Neural progenitor cell (in vitro differentiated cells): ENCODE measurements at places on chromosomes 2 and 18. TPM values are rescaled to one million over a fixed set of nuclear protein-coding genes. Genes with fewer than 3 reads are reported as not detected.

DNA sequence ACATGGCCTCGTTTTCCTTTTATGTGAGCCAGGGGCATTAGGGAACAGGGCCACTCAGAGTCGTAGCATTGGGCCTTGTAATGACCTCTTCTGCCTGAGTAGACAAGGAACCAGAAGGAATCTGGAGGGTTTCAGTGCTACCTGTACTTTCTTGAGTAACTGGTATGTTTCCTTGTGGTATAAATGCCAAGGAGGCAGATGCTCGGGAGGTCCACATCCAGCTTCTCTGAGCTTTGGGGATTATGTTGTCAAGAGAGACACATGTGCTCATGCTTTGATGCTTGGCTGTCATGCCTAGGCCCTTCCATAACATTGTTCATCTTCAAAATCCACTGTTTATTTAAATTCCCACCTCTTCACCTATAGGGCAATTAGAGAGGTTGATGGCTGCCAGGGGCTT is 26.3 kb downstream of the FOSL2 start:
- no peaks in the 10 kb centered on the region for H3K36me3 ChIP-seq
- H3K4me1 ChIP-seq, result peaks cover 2% of the 10 kb centered on the region
- no peak overlapping the region for H3K4me3 ChIP-seq
- H3K27ac ChIP-seq, result no peak overlapping the region

DNA sequence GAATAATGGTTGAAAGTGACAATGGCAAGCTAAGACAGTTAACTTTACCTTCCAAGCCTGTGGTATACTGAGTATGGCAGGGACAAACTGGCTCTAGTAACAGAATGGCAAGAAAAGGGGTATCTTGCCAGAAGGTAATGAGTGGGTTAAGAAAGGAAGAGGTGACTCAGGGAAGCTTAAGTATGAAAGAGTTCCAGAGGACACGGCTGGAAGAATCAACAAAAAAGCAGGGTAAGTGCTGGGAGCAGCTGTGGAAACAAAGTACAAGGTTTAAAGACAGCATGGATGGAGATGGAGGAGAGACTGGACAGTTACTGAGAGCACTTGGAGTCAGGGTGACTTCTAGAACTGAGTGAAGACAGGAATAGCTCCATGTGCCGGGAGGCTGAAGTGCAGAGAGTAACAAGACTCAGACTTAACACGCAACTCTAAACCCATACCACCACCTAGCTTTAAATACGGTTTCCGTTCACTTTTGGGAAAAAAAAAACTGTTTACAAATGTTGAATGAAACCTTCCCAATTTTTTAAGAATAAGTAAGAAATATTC is 69.0 kb downstream of the REV1 start:
- peaks cover 4% of the 10 kb centered on the region for H3K36me3 ChIP-seq
- no peak overlapping the region for H3K4me3 ChIP-seq
- H3K4me1 ChIP-seq, result no peaks in the 10 kb centered on the region
- H3K27ac ChIP-seq, result no peak overlapping the region

- no peak overlapping the region for H3K27ac ChIP-seq
- no peaks in the 10 kb centered on the region for H3K36me3 ChIP-seq
- H3K27me3 ChIP-seq, result no peaks in the 10 kb centered on the region
Observed at GRCh38 chr18:74243127-74243526, 48.6 kb downstream of the CYB5A start.

- H3K4me1 ChIP-seq, result no peaks in the 10 kb centered on the region
- no peaks in the 10 kb centered on the region for H3K36me3 ChIP-seq
Observed at GRCh38 chr2:62556086-62556485, 50.1 kb upstream of the TMEM17 start.

DNA sequence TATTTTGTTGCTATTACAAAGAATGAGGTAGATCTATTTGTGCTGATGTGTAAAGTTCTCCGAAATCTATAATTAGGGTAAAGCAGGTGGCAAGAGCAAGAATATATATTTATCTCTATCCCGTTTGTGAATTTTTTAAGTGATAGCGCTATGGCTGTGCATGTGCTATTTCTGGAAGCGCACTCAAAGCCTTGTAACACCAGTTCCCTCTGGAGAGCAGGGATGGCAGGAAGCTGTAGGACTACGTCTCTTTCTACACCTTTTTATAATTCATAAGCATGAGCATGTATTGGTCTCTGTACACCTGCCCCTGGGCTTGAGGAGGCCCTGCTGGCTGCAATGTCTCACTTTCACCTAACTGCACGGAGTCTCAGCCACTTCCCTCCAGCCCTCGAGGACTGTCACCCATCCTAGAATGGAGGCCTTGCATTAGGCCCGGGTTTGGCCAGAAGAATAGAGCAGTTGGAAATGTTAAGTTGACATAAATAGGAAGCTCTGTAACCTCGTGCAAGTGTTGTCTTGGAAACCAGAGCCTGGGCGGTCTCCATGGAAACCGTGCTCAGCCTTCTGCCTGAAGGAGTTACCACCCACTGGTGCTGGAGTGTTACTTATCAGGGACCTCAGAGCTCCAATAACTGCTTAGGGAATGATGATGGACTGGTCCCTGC is 20.9 kb downstream of the ITM2C start:
- no peak overlapping the region for H3K27ac ChIP-seq
- H3K4me3 ChIP-seq, result no peak overlapping the region
- no peaks in the 10 kb centered on the region for H3K27me3 ChIP-seq

DNA sequence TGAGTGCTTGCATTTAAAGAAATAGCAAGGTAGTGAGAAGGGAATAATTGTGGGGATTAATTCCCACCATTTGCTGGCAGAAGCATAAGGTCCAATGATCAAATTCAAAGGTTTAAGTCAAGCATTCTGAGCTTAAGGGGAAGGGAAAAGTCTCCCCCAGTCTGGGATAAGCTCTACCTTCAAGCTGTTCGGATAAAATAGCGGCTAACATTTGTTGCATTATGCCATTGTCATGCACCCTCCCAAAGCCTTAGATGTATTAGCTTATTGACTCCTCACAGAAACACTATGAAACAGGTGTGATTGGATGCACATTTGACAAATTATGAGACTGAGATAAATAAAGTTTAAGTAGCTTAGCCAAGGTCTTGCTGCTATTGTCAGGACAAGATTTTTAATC is 52.2 kb upstream of the TGIF1 start:
- H3K36me3 ChIP-seq, result no peaks in the 10 kb centered on the region
- H3K27ac ChIP-seq, result no peak overlapping the region
- H3K4me1 ChIP-seq, result peaks cover 17% of the 10 kb centered on the region
- DNase-seq, result peak; percentile 32
- H3K4me3 ChIP-seq, result no peak overlapping the region
- no peaks in the 10 kb centered on the region for H3K27me3 ChIP-seq

DNA sequence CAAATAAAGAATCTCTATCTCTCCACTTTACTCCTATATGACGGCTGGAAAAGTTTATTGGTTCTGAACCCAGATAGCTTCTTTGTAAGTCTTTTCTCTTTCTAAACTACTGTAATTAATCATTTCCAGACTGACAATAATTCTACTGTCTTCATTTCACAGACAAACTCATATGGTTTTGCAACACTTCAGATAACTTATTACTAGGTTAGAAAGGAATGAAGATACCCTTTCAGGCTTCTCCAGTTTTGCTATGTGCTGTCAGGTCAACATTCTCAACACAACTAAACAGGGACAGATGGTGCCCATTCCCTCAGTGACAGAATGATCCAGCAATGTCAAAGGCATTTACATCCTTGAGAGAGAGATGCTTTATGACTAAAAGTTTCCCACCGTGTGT is 198.5 kb upstream of the ITGA4 start:
- H3K4me3 ChIP-seq, result no peak overlapping the region
- no peaks in the 10 kb centered on the region for H3K4me1 ChIP-seq
- H3K36me3 ChIP-seq, result no peaks in the 10 kb centered on the region

- H3K4me1 ChIP-seq, result no peaks in the 10 kb centered on the region
- H3K27ac ChIP-seq, result no peak overlapping the region
- peak; percentile 47 for DNase-seq
- H3K36me3 ChIP-seq, result peaks cover 8% of the 10 kb centered on the region
- no peaks in the 10 kb centered on the region for H3K27me3 ChIP-seq
Observed at GRCh38 chr2:135709992-135710391, 31.7 kb upstream of the UBXN4 start.

DNA sequence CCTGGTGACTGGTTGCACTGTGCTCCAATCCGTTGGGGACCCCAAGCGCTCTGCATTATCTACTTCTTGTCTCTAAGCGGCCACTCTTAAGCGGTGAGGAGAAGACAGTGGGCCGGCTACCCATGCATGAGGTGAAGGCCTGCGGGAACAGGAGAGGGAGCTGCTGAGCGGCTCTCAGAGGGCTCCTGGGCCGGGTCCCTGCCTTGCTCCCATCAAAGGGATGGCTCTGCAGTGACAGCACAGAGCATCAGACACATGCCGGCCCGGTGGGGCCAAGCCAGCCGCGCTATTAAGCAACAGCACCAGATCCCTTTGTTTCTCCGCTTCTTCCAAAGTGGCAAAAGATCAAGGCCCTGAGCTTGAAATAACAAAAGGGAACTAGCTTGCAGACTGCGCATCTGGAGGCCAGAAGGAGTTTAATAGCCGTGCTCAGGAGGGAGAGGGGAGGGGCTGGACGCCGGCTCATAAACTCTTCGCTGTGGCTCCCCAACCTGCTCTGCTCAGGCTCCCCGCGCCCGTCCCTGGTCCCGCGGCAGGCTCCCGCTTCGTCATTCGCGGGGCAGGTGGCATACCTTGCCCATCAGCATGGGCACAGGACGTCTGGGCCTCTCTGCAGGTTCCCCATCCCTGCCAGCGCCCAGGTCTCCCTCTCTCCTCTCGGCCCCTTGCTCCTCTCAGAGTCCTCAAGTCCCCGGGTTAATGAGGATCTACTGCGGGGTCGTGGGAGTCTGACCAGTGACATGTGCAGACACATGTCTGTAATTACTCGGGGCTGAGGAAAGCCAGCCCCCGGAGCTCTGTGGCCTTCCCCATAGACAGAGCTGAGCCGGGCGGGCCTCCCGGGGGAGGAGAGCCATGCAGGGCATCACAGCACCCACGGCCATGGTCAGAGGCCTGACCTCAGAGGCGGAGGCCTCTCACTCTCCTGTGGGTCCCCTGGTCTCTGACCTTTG is 96.7 kb downstream of the ASB1 start:
- H3K4me3 ChIP-seq, result no peak overlapping the region
- no peaks in the 10 kb centered on the region for H3K36me3 ChIP-seq
- H3K27me3 ChIP-seq, result no peaks in the 10 kb centered on the region
- peak; percentile 72 for DNase-seq
- H3K4me1 ChIP-seq, result peaks cover 15% of the 10 kb centered on the region
- H3K27ac ChIP-seq, result no peak overlapping the region

GRCh38 chr2:1644427-1644826 is 99.9 kb downstream of the PXDN start:
- no peaks in the 10 kb centered on the region for H3K36me3 ChIP-seq
- DNase-seq, result no peak
- peaks cover 25% of the 10 kb centered on the region for H3K4me1 ChIP-seq
- H3K27ac ChIP-seq, result peak overlapping the region; percentile 53

GRCh38 chr2:74507145-74507925 is at the start of gene PCGF1:
Gene PCGF1, minus strand, starts transcription at chr2:74507695. Its CDS starts 27 bp downstream, at chr2:74507668.
- H3K27ac ChIP-seq, result peak within 1 kb of the TSS; percentile 23
- peaks cover 82% of the 10 kb centered on the region for H3K27me3 ChIP-seq
- H3K4me3 ChIP-seq, result peak within 1 kb of the TSS; percentile 69
- DNase-seq, result peak; percentile 99
- H3K4me1 ChIP-seq, result peaks cover 13% of the 10 kb centered on the region

- no peak overlapping the region for H3K27ac ChIP-seq
- no peaks in the 10 kb centered on the region for H3K27me3 ChIP-seq
- no peak for DNase-seq
- H3K4me3 ChIP-seq, result no peak overlapping the region
Observed at GRCh38 chr2:237888389-237888788, 29.0 kb downstream of the RAMP1 start.

- peaks cover 9% of the 10 kb centered on the region for H3K4me1 ChIP-seq
- no peak overlapping the region for H3K4me3 ChIP-seq
- DNase-seq, result no peak
- no peaks in the 10 kb centered on the region for H3K27me3 ChIP-seq
- H3K27ac ChIP-seq, result no peak overlapping the region
- H3K36me3 ChIP-seq, result no peaks in the 10 kb centered on the region
Observed at GRCh38 chr18:56257205-56257604, 381.2 kb downstream of the TXNL1 start.

The DLX1 gene
- not detected in 2 replicates for total RNA-seq

The ABCG5 gene
- not detected in 2 replicates for total RNA-seq

The HSBP1L1 gene
- 1.7 TPM in 1 of 2 replicates, not detected in the other for total RNA-seq

The MRPL33 gene
- total RNA-seq, result 78.9 and 147 TPM in 2 replicates

The MYL12A gene
- 222 and 365 TPM in 2 replicates for total RNA-seq

The REG3A gene
- total RNA-seq, result not detected in 2 replicates

The SH3BP4 gene
- total RNA-seq, result 50.4 and 53.4 TPM in 2 replicates
